Breast epithelium (tissue), 4 donors: ENCODE measurements at places on chromosomes 7 and 10. TPM values are rescaled to one million over a fixed set of nuclear protein-coding genes. Genes with fewer than 3 reads are reported as not detected.

DNA sequence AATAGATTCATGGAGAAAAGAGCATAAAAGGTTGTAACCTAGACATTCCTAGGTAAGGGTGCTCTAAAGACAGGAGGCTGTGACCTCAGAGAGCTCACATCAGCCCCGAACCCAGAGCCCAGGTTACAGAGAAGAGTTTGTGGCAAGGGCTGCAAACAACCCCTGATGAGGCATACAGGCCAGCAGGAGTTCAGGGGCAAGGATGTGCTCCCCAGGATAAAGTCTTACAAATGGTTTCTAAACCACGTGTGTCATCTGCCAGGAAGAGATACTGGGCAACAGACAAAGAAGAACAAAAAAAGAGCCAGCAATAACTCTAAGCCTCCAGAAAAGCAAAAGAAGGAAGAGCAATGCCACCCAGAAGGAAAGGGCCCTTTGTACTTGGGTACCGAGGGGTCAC is 27.7 kb downstream of the NCAPG2 start:
- no peak for DNase-seq

DNA sequence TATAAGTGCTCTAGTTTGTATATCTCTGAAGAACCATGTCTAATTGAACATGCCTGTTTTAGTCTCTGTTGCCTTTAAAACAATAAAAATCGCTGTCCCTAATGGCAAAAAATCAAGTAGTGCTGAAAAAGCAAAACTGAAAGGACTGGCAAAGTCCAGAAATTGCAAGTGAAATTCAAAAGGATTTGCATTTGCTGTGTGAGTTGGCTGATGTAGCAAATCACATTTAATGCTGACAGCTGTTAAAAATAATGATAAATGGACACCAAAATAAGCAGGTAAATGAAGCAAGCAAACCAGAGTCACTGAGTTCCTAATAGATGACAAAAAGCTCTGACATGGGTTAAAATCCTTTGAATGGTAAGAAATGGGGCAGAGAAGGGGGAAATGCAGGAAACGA is 874.1 kb downstream of the GRM8 start:
- DNase-seq: no peak

GRCh38 chr10:116113721-116114501 is 159.1 kb downstream of the GFRA1 start:
- DNase-seq: no peak

METTL27 gene
- total RNA-seq: 7.0 TPM

GPR85 gene
- 1.6 TPM for total RNA-seq

- no peak for DNase-seq
Observed at GRCh38 chr7:82549616-82550285, 106.2 kb upstream of the CACNA2D1 start.

DNAJB12 gene
- 38.7 TPM for total RNA-seq

TUBAL3 gene
- total RNA-seq: 1.6 TPM

- DNase-seq: no peak
Observed at GRCh38 chr10:21926358-21926925, 77.1 kb downstream of the DNAJC1 start.

DNA sequence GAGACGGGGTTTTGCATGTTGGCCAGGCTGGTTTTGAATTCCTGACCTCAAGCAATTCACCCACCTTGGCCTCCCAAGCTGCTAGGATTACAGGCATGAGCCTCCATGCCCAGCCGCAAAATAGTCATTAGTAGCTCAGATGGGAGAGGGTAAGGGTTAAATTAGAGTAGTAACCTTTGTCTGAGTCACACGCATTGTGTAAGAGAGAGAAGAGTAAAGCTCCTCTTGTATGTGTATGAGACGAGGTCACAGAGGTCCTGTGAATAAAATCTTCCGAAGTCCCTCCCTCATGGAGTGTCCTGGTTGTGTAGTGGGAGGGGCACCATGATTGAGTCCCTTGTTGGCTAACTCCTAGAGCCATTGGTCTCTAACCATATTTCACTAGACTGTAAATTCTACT is 85.2 kb upstream of the CDC14C start:
- DNase-seq: no peak

GRCh38 chr10:70747192-70747965 is 37.8 kb downstream of the TBATA start:
- no peak for DNase-seq

APBB1IP gene
- total RNA-seq: 6.2 TPM

- no peak for DNase-seq
Observed at GRCh38 chr7:32293833-32294232, 196.3 kb downstream of the LSM5 start.

- DNase-seq: no peak
Observed at GRCh38 chr7:56105508-56105907, 768 bp downstream of the CHCHD2 start.

LGI1 gene
- 0.15 TPM for total RNA-seq

GJD4 gene
- not detected for total RNA-seq

- DNase-seq: no peak
Observed at GRCh38 chr10:120671491-120671890, 179.7 kb upstream of the WDR11 start.

GRCh38 chr10:70544431-70545340 is 57.9 kb downstream of the PRF1 start:
- no peak for DNase-seq

DNA sequence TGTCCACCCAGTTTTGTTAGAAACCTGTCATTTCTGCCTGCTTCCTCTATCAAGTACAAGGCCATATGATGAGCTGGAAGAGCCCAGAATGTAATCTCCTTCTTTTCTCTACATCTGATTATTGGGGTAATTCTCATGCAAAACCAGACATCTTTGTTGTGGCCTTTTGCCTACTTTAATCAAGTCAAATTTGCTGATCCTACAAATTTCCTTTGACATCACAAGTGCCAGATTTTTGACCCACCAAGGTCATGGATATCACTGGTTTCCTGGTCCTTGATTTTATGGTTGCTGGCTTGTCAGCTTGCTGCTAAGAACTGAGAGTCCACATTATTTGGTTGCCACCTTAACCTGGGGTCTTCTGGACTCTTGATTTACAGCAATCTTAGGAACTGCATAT is 336.1 kb downstream of the TFEC start:
- DNase-seq: no peak

ZNF503 gene
- total RNA-seq: 10.9 TPM

GRCh38 chr10:52447931-52448353 is 133.9 kb downstream of the DKK1 start:
- no peak for DNase-seq

GRCh38 chr10:1086787-1087186 is 30.6 kb downstream of the WDR37 start:
- DNase-seq: no peak

GLI3 gene
- total RNA-seq: 22.6 TPM

GRCh38 chr7:117875566-117875965 is 2.3 kb upstream of the CTTNBP2 start:
- no peak for DNase-seq

GRCh38 chr10:104045151-104046089 is 40.3 kb downstream of the COL17A1 start:
- DNase-seq: no peak

CALML3 gene
- not detected for total RNA-seq

- peak; percentile 65 for DNase-seq
Observed at GRCh38 chr7:101882595-101883564, 65.5 kb downstream of the CUX1 start.

GRCh38 chr10:26741368-26741767 is 43.9 kb downstream of the PDSS1 start:
- no peak for DNase-seq

GRCh38 chr10:110310741-110311140 is 6.0 kb upstream of the SMNDC1 start:
- no peak for DNase-seq

DNA sequence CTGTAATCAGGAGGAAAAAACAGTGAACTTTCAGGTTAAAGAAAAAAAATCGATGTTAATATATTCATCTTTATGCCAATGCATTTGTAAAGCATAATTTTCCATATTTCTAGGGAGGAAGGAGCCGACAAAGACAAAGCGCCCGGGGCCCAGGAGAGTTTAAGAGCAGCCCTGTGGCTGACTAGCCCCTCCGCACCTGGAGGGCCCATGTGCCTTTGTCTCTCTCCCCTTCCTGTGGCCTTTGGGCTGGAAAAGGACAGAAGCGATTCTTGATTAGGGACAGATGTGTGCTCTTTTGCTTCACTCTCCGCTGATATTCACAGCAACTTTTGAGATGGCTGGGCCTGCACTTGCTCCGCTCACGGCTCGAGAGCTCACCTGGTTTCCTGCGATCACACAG is 23.1 kb downstream of the DDC start:
- DNase-seq: no peak

DNA sequence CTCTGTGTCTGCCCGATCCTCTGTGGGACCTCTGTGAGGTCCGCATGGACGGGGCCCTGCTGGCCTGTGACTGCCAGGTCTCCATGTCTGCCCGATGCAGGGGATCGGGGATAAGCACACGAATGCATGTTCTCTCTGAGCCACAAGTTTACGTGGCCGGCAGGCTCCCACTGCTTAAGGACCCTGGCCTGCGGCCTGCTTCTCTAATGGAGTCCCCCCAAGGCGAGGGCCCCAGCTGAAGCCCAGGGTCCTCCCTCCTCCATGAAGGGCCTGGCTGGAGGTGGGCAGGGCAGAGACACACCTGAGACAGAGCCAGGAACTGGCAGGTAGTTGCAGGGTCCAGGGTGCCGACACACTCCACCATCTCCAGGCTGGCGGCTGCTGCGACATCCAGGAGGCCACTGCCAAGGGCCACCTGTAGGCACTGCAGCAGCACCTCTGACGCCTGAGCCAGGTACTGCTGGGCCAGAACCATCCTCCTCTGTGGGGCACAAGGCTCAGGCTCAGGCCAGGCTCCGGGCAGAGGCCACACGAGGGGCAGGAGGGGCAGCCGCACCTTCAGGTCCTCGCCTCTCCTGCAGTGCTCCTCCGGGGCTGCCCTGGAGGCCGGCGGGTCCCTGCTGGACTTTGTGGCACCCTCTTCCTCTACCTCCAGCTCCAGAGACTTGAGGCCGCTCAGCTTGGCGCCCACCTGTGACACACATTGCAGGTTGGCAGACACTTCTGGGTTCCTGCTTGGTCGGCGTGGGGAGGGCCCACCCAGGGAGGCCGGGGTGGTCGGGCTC is 60.9 kb upstream of the NKX6-2 start:
- no peak for DNase-seq

EZH2 gene
- total RNA-seq: 2.1 TPM

DNA sequence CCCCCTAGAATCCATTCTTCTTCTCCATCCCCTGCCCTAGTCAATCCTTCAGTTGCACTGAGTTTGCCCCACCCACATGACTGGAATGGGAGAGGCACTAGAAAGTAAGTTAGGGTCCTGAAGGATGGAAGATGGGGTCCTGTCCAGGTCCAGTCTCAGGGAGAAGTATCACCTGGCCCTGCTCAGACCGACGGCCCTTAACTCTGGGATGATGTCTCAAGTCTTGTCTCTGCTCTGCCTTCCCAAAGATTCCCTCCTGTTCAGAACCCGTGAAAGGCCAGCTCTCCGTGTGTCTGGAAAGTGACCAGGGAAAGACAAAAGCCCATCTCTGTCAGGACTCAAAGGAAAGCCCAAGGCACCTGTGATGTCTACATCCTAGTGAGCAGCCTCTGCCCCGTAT is 88.8 kb downstream of the OAT start:
- DNase-seq: no peak

PRLHR gene
- not detected for total RNA-seq
